ENCODE measurements at places on chromosomes 1 and 21. TPM values are rescaled to one million over a fixed set of nuclear protein-coding genes. Genes with fewer than 3 reads are reported as not detected.

The CRNN gene
- total RNA-seq = not detected

The GNG4 gene
- 3.7 TPM for total RNA-seq

The PDZK1 gene
- 0.49 TPM for total RNA-seq

The ALPL gene
- total RNA-seq = not detected

The CNR2 gene
- total RNA-seq = 0.05 TPM

The MXRA8 gene
- total RNA-seq = 0.25 TPM

The LMX1A gene
- not detected for total RNA-seq

Measured in T-helper 1 cell treated with Interleukin-12 subunit alpha and Interleukin-12 subunit beta and Interleukin-4 antibody, amounts not matched to agents 30 ng/mL and 1 ng/mL, for 36 hours (primary cell).